Stimulated activated CD8-positive, alpha-beta memory T cell treated with anti-CD3 and anti-CD28 coated beads, Interleukin-2, amount 100 ng/mL, for 1 hour (primary cell): ENCODE measurements at places on chromosomes 3 and 15.

- DNase-seq = no peak
Measured at GRCh38 chr15:71392861-71393283, 277.6 kb downstream of the THSD4 start.

GRCh38 chr3:105823149-105823867 lies 45.5 kb downstream of the CBLB start:
- DNase-seq = no peak

DNA sequence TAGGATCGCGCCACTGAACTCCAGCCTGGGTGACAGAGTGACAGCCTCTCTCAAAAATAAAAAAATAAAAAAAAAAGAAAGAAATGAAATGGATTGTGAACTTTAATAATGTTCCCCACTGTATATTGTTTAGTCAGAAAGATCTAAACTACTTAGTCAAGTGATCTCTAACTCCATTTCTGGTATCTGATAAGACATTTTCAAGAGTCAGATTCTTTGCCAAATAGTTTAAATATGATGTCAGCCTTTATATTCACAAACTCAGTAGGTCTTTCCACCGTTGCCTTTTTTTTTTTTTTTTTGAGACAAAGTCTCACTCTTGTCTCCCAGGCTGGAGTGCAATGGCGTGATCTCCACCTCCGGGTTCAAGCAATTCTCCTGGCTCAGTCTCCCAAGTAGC lies 29.0 kb upstream of the OSBPL11 start:
- DNase-seq = no peak

GRCh38 chr3:104578558-104578957 lies 788.2 kb upstream of the ALCAM start:
- DNase-seq = no peak

DNA sequence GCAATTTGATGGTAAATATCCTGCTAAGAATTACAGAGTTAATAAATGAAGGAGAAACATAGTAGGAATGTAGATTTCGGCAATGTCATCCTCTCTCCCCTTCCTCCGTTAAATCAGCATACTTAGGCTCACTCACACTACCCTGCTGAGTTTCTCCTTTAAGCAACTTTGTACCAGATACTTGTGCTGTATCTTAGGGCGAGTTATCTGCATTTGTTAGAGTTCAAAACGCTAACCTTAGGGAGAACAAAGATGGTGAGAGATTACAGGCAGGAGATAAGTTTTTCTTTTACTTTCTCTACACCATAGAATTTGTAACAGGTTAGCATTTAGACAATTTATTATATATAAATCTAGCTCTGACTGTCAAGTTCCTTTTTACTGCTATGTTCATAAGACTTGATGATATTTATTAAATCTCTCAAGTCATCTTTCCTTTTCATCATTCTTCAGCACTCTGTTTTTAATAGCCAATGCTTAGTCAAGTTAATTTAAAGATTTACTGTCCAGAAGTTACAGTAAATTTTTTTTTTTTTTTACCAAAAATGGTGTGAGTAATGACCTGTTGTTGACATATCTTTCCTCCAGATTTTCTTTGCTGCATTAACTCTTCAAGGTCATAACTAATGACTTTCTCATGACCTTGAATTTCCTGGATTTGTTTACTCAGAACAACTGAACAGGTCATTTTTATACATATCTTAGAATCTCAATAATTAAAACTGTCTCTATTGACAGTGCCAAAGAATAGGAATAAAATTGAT lies 22.2 kb downstream of the SUCNR1 start:
- DNase-seq = no peak

GRCh38 chr15:58440158-58440910 lies 8.5 kb downstream of the LIPC start:
- no peak for DNase-seq

DNA sequence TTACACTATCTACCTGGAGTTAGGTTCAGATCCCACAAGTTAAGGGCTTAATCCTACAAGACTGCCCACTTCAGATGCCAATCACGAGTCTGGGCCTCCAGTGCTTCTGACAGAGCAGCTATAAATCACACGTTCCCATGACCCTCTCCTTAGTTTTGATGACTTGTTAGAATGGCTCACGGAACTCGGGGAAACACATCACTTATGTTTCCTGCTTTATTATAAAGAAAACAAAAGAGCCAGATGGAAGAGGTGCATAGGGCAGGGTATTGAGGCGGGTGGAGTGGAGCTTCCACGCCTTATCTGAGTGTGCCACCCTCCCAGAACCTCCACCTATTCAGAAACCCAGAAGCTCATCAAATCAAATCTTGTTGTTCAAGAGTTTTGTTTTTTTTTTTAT lies 170.8 kb downstream of the MOBP start:
- no peak for DNase-seq

GRCh38 chr3:171807806-171808205 lies 2.5 kb downstream of the PLD1 start:
- no peak for DNase-seq

DNA sequence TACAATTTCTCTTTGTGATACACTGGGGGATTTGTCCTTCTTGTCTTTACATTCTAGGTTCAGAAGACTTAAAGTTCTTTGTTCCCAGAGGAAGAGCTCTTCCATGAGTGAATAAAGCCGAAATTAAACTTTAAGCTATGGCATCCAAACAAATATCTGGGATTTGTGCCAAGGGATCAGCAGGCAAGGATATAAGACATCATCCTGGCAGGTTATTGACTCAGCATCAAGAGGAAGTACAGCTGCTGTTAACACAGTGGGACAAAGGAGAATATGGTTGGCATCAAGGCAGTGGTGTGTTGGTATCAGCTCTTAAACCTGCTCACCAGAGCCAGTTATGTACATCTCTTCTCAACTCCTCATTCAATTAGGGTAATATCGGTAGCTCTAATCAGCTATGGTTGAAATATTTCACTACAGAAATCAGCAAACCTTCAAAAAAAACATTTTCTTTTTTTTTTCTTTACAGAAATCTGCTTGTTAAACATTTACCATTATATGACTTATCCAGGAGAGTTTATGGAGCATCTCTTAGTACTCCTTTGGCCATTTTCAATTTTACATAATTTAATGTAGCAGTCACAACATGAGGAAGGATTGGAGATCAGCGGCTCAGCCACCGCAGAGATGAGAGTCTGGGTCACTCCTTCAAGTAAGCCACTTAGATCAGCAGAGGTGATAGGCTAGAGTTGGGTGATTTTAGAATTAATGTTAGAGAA lies 1198.6 kb upstream of the EPHA6 start:
- no peak for DNase-seq

GRCh38 chr15:76150513-76150912 lies 90.7 kb downstream of the TMEM266 start:
- no peak for DNase-seq

- no peak for DNase-seq
Measured at GRCh38 chr3:156489462-156489911, 65.4 kb downstream of the SSR3 start.

GRCh38 chr15:85618956-85619491 lies 175.7 kb downstream of the KLHL25 start:
- no peak for DNase-seq

DNA sequence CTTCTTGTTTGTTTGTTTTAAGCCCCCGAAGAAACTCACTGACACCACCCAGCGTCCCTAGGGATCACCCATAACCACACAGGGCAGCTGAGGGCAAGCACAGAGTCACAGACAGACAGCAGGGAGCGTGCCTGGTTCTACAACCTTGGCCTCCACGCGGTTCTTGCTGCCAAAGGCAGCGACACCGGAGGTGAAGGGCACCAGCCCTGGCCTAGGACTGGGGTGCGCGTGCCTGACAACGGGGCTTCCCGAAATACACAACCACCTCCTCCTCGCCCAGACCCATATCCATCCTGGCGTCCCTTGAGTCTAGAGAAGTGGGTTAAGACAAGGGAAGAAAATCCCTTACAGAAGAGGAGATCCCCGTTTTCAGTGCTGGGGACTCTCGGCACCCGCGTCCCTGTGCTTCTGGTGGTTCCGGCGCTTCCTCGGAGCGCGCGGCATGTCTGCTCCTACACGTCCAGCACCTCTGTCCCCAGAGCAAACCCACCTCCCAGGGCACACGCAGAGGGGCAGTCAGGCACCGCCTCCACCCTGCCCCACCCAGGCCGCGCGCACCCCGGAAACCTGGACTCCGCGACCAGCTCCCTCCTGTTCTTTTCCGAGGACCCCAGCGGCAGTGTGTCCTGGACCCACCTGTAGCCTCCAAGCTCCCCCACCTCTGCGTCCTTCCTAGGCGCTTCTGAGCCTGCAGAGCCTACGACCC lies 911 bp downstream of the RFTN1 start:
- DNase-seq = no peak

DNA sequence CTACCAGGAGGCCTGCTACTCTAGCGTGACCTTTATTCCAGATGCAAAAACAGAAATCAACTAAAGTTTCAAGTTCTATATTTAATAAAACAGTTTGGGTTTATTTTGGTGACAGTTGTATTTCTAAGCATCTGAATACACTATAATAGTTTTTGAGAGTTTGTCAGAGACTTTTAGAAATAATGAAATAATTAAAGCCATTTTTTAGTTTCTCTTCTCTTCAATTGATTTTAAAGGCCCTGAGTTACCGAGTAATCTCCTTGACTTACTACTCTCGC lies 523.4 kb downstream of the CADM2 start:
- no peak for DNase-seq

GRCh38 chr3:140950144-140950543 lies 8.5 kb downstream of the SLC25A36 start:
- DNase-seq = no peak

DNA sequence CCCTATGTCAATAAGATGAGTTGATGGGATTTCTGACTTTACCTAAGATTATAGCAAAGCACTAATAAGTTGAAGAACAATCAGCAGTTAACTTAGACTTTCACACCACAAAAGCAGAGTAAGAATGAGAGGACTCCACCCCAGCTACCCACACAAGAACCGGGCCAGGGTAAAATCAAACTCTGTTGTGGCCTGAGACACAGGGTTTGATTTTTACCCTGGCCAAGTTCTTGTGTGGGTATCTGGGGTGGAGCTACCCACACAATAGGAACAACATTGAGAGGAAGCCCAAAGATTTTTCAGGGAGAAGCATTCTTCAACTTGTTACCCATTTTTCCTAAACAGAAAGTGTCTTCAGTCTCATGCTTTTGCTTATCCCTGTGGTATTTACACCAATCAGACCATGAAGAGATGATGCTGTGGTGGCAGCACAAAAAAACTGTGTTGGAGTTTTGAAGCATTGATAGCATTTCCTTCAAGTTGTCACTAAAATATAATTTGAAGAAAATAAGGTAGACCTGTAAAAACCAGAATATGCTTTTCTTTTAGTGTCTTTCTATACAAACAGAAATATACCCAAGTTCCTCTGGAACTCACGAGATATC lies 25.6 kb downstream of the CPOX start:
- no peak for DNase-seq

DNA sequence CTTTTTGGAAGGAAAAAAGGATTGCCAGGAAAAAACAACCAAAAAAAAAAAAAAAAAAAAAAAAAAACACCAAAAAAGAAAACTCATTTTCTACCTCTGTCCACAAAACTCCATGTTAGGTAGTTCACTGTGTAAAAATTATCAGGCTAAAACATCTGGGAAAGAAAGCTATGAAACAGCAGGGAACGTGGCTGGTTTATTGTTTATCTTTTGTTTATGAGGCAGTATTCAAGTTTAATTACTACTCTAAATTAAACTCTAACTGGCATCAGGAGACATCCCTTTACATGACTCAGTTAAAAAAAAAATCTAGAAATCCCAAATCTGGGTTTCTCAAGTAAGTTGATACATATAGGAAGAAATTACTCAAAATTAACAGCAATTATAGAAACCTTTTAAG lies 21.8 kb downstream of the MEIS2 start:
- no peak for DNase-seq

DNA sequence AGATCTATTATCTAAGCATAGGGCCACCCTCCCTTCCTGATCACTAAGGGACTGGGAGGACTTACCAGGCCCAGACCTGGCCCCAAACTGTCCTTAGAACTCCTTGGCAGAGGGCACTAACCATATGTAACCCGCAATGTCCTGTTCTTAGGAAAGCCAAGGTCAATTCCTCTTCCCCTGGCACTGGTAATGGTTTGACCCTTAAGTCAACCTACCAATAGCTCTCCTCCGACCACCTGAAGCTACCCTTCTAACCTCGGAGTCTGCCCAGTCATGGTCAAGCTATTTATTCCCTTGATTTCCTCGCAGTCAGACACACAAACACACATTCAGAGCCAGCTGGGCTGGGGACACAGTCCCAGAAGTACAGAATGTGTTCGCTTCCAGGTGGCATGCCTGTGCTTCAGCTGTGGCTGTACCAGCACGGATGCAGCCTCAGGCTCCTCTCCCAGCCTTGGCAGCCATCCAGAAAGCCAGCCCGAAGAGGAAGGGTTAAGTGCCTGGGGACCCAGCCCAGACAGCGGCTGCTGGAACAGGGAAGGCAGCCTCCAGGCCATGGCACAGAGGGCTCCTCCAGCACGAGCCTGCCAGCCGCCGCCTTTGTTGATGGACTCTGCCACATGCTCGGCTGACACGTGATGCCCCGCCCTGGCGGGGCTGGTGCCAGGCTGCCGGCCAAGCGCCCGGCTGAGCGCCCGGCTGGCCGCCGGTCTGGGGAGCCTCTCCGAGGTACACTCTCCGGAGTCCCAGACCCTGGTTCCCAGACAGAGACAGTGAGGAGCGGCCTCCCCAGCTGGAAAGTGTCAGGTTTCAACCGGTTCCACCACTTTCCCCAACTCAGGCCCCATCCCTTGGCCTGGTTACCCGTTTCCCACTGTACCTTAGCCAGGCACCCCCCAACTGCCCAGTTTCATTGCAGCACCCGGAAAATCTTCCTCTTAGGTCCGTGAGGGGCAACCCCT lies 5.5 kb downstream of the BMF start:
- DNase-seq = no peak

DNA sequence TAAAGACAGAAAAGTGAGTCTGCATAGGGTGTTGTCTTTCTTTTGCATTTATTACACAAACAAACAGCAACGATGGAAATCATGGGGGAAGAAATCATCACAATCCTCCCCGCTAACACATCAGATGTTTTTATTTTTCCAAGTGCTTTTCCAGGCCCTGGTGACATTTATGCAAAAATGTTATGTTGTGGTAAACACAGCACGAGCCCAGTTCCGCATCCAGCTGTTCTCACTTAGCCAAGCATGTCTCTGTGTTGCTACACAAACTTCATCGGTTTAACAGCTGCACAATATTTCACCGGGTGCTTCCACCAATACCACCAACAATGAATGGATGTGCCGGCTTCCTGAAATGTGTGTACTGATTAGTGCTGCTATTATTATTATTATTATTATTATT lies 53.7 kb upstream of the ABHD17C start:
- DNase-seq = no peak
